Putamen (tissue), 1 donor: ENCODE measurements at places on chromosomes 4 and X.

DNA sequence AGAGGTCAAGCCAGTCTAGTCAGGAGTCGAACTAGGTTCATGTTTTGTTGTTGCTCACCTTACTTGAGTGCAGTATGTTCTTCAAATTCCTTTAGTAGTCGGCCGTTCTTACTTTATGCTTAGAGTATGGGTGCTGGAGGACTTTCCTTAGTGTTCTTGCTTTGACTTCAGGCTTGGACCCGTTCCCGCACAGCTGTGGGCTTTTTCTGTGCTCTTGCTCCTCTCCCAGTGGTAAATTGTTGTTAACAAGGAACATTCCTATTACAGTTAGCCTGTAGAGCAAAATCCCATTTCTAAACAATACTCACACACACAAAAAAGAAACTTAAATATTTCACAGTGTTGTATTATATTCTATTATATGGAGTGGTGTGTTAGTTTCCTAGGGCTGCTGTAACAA, 113.5 kb downstream of the RAP1GDS1 start:
- peak; percentile 24 for DNase-seq

GRCh38 chr4:100100985-100101384, 89.3 kb downstream of the DDIT4L start:
- no peak for DNase-seq

- DNase-seq: no peak
These were observed 222.7 kb downstream of the COL25A1 start for GRCh38 chr4:109079731-109080130.

DNA sequence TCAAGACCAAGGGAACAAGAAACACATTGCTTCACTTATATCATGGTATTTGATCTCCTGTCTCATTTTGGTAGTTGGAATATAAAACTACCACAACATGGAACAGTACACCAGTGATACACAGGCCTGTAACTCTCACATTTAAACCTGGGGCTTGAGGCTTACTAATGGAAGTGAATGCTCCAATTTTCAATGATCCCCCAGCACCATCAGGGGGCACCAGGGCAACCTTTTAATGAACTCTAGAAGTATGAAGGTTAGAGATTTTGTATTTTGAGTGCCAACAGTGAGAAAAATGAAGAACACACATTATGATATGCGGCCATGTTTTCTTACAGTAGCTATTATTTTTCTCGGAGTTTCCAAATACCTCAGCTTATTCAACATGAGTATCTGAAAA, 50.7 kb downstream of the C4orf33 start:
- no peak for DNase-seq

DNA sequence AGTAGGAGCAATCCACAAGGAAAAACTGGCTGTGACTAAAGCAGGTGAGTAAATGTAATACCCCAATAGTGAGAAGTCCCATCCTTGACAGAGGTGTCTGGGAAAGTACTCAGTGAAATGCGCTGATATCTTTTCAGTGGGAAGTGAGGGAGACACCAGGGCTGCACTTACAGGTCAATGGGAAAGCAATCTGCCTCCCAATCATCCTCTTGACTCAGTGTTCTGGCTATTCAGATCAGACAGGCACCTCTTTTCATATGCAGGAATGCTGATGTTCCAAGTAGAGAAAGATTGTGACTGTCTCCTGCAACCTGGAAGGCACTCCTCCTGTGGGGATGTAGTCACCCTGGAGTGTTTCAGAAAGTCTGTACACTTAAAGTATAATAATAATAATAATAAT, 39.9 kb upstream of the SPIN2A start:
- DNase-seq: no peak
